ENCODE measurements at places on chromosomes 1 and 21.

- DNase-seq, result no peak
Measured at GRCh38 chr1:99737016-99737415, 29.4 kb downstream of the FRRS1 start.

- no peak for DNase-seq
Measured at GRCh38 chr1:228956864-228957263, 221.6 kb downstream of the RHOU start.

- DNase-seq, result no peak
Measured at GRCh38 chr1:36511804-36512798, 29.4 kb upstream of the CSF3R start.

GRCh38 chr1:96538883-96539282 lies 182.7 kb upstream of the PTBP2 start:
- no peak for DNase-seq

DNA sequence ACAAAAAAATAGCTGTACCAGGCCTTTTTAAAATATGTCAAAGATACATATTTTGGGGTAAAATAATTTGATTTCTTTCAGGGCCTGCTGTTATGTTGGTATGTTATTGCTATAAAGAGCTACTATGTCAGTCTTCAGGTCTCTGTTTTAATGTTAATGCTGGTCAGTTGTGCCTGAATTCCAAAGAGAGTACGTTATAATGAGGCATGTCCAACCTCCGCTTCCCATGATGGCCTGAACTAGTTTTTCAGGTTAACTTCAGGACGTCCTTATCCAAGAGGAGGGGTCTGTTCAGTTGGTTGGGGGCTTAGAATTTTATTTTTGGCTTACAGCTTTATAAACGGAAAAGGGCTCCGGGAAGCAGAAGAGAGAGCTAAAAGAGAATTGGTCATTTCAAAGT lies 34.9 kb upstream of the LYPD8 start:
- no peak for DNase-seq

DNA sequence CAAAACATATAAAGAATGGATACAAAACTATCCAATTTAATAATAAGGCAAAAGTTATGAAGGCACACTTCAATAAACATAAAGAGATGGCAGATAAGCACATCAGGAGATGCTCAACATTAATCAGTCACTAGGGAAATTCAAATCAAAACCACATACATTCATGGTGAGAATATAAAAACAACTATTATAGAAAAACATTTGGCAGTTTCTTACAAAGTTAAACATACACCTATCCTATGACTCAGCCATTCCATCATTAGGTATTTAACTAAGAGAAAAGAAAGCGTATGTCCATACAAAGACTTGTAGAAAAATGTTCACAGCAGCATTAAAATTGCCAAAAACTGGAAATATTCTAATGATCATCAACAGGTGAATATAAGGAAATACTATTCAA lies 44.3 kb downstream of the KIFAP3 start:
- no peak for DNase-seq

DNA sequence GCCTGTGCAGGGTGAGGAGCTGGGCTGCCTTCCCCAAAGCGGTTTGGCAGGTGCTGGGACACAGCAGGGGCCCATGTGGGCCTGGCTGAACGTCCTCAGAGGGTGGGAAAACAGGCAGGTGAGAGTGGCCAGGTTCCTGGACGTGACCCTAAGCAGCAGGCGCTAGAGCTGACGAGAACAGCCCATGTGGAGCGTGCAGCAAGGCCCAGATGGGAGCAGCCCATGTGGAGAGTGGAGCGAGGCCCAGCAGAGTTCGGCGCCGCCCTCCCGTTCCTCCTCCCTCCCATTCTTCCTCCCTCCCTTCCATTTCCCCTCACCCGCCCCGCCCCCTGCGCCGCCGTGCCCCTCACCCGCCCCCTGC lies 314.4 kb upstream of the VAMP3 start:
- DNase-seq, result no peak

DNA sequence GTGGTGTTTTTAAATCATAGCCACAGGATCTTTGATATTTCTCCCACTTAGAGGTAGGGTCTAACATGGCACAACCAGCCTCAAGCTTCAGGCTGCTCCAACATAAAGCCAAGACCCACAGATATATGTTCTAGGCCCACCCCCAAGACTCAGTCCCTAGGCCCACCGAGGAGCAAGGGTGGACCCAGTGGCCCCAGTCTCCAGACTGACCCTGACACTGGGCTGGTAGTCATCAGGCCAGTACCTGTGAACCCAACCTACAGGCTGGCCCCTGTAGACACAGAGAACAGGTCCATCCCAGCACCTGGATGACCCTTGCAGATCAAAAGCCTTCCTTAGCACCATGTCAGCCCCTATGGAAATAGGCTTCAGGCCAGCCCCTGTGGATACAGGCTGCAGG lies 60.5 kb downstream of the NEGR1 start:
- no peak for DNase-seq

DNA sequence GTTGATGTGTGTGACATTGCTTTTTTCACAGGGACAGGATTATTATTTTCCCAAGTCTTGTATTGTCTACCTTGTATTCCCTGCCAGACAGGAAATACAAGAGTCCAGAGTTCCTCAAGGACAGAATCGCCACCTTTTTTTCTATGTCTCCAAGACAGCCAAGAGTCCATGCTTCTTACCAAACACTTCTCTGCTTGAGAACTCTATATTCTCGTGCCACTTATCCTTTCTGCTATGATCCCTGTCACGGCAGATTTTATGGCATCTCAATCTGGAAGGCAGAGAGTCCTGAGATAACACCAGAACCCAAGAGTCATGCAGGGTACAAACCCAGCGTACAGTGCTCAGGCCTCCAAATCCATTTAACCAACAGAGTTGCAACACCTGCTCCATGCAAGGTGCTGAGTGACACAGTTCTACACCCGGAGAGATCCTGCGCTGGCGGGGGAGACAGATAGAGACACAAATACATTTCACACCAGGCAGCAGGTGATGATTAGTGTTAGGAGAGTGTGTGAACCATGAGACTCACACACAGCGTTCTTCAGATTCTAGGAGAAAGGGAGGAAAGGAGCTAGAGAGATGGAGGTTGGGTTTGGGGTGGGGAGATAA lies 107.6 kb downstream of the NAV1 start:
- no peak for DNase-seq

DNA sequence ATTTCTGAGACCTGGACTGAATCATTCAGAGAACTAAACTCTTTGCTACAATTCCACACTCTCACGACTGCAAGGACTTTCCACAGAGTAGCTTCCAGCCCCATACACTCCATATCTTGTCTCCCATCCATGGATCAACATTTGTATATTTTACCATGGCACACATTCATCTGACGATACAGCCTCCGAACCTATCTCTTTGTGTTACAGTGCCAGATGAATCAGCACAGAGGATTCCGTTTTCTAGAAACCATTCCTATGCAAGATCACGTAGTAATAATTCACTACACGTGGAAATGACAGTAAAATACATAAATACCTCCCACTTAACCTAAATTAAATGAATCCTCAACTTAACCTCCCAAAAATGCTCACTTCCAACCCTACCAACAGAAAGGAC lies 110.0 kb upstream of the PRDX6 start:
- DNase-seq, result no peak

DNA sequence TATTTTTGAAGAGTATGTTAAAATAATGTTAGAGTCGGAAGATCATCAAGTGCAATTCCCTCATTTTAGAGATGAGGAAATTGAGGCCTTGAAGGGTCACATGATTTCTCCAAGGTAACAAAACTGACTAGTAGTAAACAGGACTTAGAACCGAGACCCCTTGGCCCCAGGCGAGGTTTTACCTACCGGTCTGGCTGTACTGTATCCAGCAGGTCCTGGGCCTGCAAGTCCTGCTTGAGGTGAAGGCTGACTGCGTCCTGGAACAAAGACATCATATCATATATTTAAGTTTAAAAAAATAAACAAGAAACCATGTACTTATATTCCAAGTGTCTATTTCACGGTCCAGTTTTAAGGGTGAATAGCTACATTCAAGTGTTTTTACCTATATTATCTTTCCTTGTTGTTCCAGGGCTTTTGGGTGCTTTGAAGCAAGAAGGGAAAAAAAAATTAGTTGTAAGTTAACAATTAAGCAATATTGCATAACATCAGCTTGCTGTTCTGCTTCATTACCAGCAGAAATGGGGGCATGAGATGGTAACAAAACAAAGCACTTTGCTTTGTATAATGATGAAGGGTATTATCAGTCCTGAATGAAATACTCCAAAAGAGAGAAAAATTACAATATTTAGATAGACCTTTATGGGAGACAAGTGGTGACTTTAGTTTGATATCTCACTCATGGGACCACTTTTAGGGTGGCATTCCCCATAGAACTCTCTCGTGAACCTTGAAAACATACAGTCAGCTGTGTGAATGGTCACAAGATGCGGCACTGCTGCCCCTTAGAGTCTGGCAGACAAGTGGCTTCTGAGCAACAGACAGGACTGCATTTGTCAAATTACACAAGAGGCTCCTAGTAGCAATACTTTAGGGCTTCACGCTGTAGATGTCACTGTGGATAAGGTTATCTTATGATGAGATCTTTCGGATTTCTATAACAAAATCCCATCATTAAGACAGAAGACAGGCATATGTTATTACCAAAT lies 29.8 kb upstream of the CFAP298 start:
- no peak for DNase-seq

- no peak for DNase-seq
Measured at GRCh38 chr1:228073061-228073856, 9.2 kb upstream of the ARF1 start.

GRCh38 chr1:113579256-113580018 lies 179.8 kb downstream of the PHTF1 start:
- no peak for DNase-seq

GRCh38 chr1:147762233-147763024 lies 2.0 kb upstream of the GJA5 start:
- no peak for DNase-seq

- DNase-seq, result no peak
Measured at GRCh38 chr1:241592273-241592958, 47.8 kb downstream of the CHML start.

GRCh38 chr1:111320066-111320879 lies 29.6 kb downstream of the CHIA start:
- no peak for DNase-seq

GRCh38 chr1:153779781-153780541 lies 4.8 kb downstream of the SLC27A3 start:
- no peak for DNase-seq

GRCh38 chr1:227949341-227949921 lies 1.7 kb upstream of the WNT9A start:
- DNase-seq, result no peak

GRCh38 chr1:3956527-3957170 lies 56.6 kb upstream of the C1orf174 start:
- no peak for DNase-seq

- no peak for DNase-seq
Measured at GRCh38 chr1:104780470-104781078, 1030.9 kb downstream of the AMY1C start.

DNA sequence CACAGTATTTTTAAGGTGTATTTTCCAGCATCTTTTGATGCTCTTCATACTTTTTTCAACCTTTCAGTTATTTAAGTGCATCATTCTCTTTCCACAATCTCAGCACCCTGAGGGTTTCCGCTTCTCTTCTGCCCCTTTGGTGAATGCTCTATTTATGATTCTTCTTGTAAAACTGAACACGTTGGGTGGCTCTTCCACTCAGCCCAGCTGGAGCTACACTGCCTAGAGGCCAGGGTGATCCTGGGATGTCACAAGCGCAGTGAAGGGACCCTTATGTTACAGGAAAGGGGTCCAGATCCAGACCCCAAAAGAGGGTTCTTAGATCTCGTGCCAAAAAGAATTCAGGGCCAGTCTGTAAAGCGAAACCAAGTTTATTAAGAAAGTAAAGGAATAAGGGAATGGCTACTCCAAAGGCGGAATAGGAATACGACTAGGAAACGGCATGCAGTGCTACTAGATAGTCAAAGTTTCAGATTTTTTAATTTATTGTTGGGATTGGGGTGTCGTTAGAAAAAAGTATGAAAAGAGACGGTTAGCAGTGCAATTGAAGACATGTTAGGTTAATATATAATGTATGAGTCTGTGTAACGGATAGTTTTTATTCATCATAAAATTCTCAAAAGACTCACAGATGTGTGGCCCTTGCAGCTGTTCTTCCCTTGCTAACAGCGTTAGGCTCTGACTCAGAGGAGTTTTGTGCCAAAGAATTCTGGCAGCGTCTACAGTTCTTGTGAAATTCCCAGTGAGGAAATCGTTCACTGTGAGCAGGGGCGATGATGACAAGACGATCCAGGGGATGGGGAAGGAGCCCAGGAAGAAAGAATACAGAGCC lies 14.4 kb upstream of the ERVH48-1 start:
- no peak for DNase-seq

DNA sequence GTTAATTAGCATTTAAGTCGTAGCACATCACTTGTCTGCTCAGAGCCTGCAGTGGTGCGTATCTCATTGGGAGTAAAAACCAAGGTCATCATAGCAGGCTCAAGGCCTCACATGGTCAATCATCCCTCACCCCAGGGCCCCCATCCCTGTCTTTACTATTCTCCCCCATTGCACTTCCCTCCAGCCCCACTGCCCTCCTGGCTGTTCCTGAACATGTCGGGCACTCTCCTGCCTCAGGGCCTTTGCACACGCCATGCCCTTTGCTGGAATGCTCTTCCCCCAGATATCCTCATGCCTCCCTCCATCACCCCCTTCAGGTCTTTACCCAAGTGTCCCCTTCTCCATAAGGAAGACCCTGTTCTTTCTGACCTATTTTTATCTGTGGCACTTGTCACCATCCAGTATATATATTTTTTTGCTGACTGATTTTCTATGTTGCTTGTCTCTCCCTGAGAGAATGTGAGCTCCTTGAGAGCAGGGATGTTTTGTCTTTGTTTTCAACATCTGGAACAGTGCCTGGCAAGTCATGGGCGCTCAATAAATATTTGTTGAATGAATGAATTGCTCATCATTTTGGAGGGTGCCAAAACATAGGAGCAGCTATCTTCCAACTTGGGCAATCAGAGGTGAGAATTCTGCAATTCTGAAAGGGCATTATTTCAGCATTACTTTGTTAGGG lies 74.1 kb upstream of the POU3F1 start:
- no peak for DNase-seq

- DNase-seq, result no peak
Measured at GRCh38 chr1:46072975-46073374, 59.5 kb downstream of the PIK3R3 start.

- no peak for DNase-seq
Measured at GRCh38 chr1:229874609-229875008, 192.4 kb upstream of the GALNT2 start.

DNA sequence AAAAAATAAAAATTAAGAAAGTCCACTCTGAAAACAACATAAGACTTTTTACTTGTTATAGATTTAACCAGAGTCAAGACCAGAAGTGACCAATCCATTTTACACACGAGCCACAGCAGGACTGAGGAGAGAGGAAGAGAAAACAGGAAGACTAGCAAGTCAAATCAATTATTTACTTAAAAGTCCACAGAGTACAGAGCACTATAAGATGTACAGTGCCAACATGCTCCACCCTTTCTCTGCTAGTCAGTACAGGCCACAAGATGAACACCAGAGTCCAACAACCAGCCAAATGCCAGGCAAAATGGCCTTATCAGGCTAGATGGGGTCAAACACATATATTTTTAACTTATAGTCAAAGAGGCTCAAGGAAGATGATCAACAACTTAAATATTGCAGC lies 19.5 kb downstream of the LUZP1 start:
- DNase-seq, result no peak

- DNase-seq, result no peak
Measured at GRCh38 chr1:6384962-6385361, 8.6 kb downstream of the ACOT7 start.

Measured in stimulated activated CD4-positive, alpha-beta T cell treated with anti-CD3 and anti-CD28 coated beads, Interleukin-12 subunit alpha, Interleukin-12 subunit beta, amount 100 ng/mL, for 4 hours (primary cell).